ENCODE measurements at places on chromosomes 2 and 18.

- no peak for DNase-seq
These were observed 17.5 kb downstream of the BZW1 start for GRCh38 chr2:200829258-200829655.

GRCh38 chr2:201366146-201366545 is 9.0 kb upstream of the FLACC1 start:
- no peak for DNase-seq

GRCh38 chr2:73850009-73850408 is 21.2 kb downstream of the STAMBP start:
- no peak for DNase-seq

DNA sequence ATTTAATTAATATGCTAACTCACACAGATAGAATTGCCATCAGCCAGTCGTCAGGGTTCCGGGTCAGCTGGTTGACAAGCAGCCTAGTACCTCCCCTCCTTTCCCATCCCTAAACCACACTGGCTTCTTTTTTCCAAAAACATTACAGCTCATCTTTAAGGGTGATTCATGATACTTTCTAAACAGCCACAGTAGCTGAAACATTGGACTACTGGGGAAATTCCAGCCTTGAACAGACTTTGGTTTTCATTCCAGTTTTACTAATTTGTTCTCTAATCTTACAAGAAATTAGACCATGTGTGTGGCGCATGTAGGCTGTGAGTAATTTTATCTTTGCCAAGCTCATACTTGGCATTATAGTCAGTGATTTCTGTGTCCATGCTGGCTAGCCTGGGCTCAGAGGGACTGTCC is 110.8 kb downstream of the FMNL2 start:
- DNase-seq = no peak

GRCh38 chr2:64649013-64649484 is 4.7 kb downstream of the SERTAD2 start:
- no peak for DNase-seq

Data from femur (tissue), 1 donor.